ENCODE measurements at places on chromosomes 13 and 19. TPM values are rescaled to one million over a fixed set of nuclear protein-coding genes. Genes with fewer than 3 reads are reported as not detected.

- no peaks in the 10 kb centered on the region for H3K27me3 ChIP-seq
- no peaks in the 10 kb centered on the region for H3K4me1 ChIP-seq
- no peaks in the 10 kb centered on the region for H3K36me3 ChIP-seq
- H3K27ac ChIP-seq = no peak overlapping the region
- no peak overlapping the region for H3K4me3 ChIP-seq
Measured at GRCh38 chr19:45960595-45961235, 12.9 kb downstream of the NOVA2 start.

- no peaks in the 10 kb centered on the region for H3K27me3 ChIP-seq
- no peak overlapping the region for H3K27ac ChIP-seq
- H3K4me3 ChIP-seq = no peak overlapping the region
- no peak for DNase-seq
- H3K4me1 ChIP-seq = peaks cover 30% of the 10 kb centered on the region
- no peaks in the 10 kb centered on the region for H3K36me3 ChIP-seq
Measured at GRCh38 chr13:41006978-41007743, 12.0 kb downstream of the ELF1 start.

- DNase-seq = peak; percentile 64
- H3K4me3 ChIP-seq = peak overlapping the region; percentile 23
- no peaks in the 10 kb centered on the region for H3K36me3 ChIP-seq
- peak overlapping the region; percentile 68 for H3K27ac ChIP-seq
- H3K27me3 ChIP-seq = no peaks in the 10 kb centered on the region
Measured at GRCh38 chr19:2552859-2553258, 76.9 kb downstream of the GADD45B start.

- peak overlapping the region; percentile 97 for H3K27ac ChIP-seq
- peak overlapping the region; percentile 84 for H3K4me3 ChIP-seq
- no peaks in the 10 kb centered on the region for H3K27me3 ChIP-seq
- DNase-seq = no peak
- H3K4me1 ChIP-seq = no peaks in the 10 kb centered on the region
- no peaks in the 10 kb centered on the region for H3K36me3 ChIP-seq
Measured at GRCh38 chr19:52138278-52138982, 1.3 kb downstream of the ZNF616 start.

- peak overlapping the region; percentile 97 for H3K4me3 ChIP-seq
- no peaks in the 10 kb centered on the region for H3K36me3 ChIP-seq
- peak overlapping the region; percentile 98 for H3K27ac ChIP-seq
- DNase-seq = no peak
- no peaks in the 10 kb centered on the region for H3K27me3 ChIP-seq
Measured at GRCh38 chr19:12995596-12996405, 526 bp downstream of the NFIX start.

DNA sequence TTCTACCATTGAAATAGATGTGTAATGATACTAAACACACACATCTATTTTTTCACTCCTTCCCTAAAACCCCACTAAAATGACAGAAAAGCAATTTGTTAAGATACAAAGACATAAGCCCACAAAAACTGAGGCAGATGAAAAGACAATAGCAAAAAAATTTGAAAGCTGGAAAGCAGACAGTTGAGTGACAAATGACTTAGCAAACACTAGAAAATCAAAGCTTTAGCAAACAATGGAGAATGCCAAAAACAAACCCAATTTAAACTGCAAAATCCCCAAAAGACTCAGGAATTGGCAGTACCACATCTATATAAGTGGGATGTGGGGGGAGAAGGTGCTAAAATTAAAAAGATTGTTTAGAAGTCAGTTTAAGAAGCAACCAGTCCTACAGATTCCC is 9.5 kb downstream of the TSC22D1 start:
- H3K4me1 ChIP-seq = no peaks in the 10 kb centered on the region
- DNase-seq = no peak
- no peak overlapping the region for H3K4me3 ChIP-seq
- no peak overlapping the region for H3K27ac ChIP-seq

GRCh38 chr13:68019901-68020300 is 789.8 kb upstream of the PCDH9 start:
- H3K27me3 ChIP-seq = no peaks in the 10 kb centered on the region
- H3K27ac ChIP-seq = no peak overlapping the region
- H3K4me3 ChIP-seq = no peak overlapping the region
- no peaks in the 10 kb centered on the region for H3K4me1 ChIP-seq
- no peak for DNase-seq

TMEM150B gene
- 6.1 TPM for total RNA-seq

GPC5 gene
- 1.5 TPM for total RNA-seq

ZNF226 gene
- total RNA-seq = 20.2 TPM
